ENCODE measurements at places on chromosomes 3 and 15.
A peak's percentile ranks its signal among the peaks of the same experiment; 100 is the strongest.

DNA sequence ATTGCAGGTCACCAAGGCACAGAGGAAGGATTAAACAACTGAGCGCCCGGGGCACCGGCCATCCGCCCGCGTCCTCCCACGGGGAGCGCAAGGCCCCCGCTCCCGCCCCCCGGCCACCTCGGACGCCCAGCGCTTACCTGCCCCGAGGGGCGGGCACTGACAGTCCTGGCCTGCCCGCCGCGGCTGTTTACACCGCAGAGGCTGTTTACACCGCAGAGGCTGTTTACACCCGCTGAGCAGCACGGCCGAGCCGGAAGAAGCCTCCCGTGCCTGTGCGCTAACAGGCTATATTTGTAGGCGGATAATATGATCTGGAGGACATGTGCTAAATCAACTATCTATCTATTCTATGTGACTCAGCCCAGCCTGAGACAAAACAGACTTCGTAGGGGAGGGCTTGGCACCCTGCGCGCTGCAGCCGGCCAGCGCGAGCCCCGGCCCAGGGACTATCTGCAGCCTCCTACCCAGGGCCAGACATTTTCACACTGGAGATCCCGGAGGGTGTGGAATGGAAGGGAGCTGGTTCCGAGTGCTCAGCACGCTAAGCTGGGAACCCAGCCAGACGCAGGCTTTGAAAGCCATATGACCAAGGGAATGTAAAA is at the start of gene LRRC2:
LRRC2 (minus strand) TSS at position 263 of the 602 bp plus-strand sequence. CDS start 14,711 bp downstream, outside the sequence.
- DNase-seq = peak; percentile 8

- no peak for DNase-seq
These were observed 988 bp upstream of the CHSY1 start for GRCh38 chr15:101252836-101253235.

DNA sequence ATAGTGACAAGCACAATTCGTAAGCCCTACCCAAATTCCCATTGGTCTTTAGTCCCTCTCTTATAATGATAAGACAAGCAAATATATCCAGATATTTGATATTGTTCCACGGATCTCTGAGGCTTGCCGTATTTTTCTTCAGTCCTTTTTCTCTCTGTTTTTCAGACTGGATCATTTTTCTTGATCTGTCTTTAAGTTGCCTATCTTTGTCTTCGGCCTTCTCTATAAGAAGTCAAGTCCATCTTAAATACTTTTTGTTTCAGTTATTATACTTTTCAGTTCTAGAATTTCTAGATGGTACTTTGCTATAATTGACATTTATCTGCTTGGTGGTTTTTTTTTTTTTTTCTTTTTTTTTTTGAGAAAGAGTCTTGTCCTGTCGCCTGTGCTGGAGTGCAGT is 13.7 kb upstream of the BLM start:
- no peak for DNase-seq

GRCh38 chr3:179016979-179017670 is 54.5 kb downstream of the ZMAT3 start:
- peak; percentile 30 for DNase-seq

GRCh38 chr3:129160891-129161859 is at the start of gene ISY1:
Gene ISY1 (minus strand): TSS chr3:129161063. CDS start chr3:129160975, 88 bp downstream.
- DNase-seq = peak; percentile 94

DNA sequence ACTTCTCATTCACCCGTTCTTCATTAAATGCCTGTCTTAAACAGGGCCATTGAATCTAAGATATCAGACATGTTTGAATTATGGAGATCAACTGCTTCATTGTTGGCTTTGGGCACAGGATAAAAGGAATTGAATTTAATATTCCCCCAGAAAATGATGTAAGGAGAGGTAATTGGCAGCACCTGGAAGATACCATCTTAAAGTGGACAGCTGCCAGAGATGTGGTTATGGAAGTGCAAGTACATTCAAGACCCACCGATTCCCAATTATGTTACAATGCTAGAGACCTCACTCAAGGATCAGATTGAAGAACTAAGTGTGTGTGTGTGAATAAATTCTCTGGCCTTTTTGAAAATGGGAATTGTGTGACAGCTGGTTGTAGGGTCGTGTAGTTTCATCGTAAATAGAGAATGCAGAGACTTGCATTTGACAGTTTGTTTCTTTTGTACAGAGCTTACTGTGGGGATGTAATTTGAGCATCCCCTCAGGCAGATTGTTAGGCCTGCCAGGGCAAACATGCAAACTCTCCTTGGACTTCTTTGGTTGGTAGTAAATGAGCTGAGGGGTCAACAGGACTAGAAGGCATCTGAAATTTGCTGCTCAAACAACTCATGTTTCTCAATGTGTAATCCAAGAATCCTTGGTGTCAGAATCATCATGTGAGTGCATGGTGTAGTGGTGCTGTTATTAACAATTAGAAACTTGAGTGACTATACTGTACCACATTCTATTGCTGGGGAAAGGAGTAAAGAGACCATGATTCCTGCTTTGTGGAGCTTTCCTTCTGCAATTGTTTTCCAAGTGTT is 359.2 kb upstream of the THRB start:
- DNase-seq = no peak

GRCh38 chr15:71066983-71067382 is 48.3 kb upstream of the THSD4 start:
- no peak for DNase-seq

DNA sequence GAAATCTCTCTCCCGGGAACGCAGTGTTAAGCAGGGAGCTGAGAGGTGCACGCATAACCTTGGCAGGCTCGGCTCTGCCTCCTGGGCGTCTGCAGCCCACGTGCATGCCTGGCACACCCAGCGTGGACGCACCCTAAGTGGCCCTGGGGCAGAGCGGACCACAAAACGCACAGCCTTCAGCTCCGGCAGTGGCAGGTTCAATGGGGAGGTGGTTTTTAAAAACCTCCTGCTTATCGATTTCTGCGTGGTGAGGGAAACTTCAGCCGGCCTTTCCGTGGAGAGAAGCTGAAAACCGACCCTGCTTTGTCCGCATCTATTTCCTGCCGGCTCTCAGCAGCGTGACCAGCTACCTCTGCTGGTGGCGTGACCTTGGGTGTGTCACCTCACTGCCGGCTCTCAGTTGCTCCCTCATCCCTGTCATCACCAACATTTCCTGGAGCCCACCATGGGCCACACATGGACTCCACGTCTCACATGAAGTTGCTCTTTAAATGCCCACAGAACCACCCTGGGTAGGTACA is 134.8 kb upstream of the MEF2A start:
- DNase-seq = no peak

DNA sequence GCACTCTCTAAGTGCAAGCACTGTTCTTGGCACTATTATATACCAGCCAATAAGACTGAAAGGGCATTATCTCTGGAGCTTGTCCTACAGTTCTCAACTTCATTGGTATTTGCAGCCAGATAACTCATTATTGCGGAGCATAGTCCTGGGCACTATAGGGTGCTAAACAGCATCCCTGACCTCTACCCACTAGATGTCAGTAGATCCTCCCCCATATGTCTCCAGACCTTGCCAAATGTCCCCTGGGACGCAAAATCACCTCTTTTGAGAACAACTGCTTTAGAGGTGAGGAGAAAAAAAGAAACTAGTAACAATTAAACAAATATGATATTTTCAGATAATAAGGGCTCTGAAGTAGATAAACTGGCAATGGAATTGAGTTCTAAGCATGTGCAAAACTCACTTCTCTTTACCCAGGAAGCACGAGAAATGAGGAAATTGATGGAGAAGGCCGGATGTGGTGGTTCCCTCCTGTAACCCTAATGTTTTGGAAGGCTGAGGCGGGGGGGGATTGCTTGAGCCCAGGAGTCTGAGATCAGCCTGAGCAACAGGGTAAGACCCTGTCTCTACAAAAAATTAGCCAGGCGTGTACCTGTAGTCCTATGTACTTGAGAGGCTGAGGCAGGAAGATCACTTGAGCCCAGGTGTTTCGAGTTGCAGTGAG is 61.4 kb downstream of the FRMD4B start:
- DNase-seq = peak; percentile 37

GRCh38 chr3:175885231-175885766 is 1026.2 kb downstream of the NAALADL2 start:
- no peak for DNase-seq

DNA sequence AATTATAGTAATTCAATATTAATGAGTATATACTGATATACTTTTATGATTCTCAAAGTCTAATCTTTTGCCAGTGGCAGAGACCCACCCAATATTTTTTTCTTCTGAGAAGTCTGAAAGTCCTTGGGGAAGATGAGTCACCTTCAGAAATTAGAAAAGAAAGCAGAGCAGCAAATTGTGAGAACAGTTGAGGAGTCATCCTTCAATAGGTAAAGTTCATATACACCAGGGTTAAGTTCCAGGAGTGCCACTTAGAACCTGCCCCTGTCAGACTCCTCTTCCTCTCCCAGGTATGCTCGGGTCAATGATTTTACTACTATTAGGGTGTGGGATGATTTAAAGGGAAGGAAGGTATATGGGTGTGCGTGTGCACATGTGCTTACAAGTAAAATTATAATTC is 7.1 kb downstream of the CLRN1 start:
- no peak for DNase-seq

- peak; percentile 78 for DNase-seq
These were observed 17.4 kb upstream of the SHF start for GRCh38 chr15:45205192-45205591.

GRCh38 chr3:15325228-15325627 is 7.2 kb downstream of the SH3BP5 start:
- DNase-seq = no peak

DNA sequence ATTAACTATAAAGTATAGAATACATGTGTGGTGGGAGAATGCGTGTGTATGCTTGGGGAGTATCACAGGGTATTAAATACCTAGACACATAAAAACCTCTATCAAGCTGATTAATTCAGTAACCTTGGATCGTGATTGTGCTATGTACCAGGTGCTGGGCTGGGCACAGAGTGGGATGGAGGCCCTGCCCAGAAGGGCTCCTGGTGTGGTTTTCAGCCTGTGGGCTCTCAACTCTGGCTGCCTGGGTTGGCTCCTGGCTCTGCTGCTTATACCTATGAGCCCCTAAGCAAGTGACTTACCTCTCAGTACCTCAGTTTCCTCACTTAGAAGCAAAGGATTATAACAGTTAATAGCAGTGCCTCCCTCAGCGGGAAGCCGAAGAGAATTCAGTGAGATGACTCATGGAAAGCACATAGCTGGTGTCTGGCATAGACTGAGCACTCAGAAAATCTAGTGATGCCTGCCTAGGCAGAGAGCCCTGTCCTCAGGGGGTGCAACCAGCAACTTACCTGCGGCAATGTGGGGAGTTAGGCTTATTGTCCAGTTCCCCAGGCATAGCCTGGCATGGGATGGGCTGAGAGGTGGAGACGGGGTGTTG is 90.6 kb upstream of the MYZAP start:
- no peak for DNase-seq

GRCh38 chr3:142604940-142605339 is 8.7 kb downstream of the PLS1 start:
- DNase-seq = no peak

DNA sequence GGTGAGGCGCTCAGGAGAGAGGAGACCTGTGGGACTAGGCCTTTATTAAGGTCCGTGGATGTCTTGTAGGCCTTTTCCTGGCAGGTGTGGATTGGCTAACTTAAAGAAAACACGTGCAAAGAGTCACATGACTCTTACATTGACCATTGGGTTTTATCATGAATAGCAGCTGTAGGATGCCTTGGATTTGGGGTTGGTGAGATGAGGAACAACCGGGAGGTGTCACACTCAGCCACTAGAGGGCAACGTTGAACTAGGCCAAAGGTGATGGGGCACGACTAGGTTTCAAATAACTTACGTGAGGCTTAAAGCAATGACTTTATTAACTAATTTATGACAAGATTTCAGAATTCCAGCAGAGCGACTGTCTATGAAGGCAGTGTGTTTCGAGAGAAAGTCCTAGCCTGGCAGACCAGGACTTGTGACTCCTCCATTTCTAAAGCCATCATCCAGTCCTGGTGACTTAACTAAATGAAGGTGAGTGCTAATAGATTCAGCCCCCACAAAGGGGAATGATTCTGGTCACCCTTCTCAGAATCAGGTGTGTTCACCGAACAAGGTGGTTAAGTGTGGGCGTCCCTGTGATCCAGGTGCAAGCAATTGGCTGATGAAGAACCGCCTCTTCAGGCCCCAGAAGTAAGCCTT is 345.6 kb downstream of the MCTP2 start:
- peak; percentile 52 for DNase-seq

DNA sequence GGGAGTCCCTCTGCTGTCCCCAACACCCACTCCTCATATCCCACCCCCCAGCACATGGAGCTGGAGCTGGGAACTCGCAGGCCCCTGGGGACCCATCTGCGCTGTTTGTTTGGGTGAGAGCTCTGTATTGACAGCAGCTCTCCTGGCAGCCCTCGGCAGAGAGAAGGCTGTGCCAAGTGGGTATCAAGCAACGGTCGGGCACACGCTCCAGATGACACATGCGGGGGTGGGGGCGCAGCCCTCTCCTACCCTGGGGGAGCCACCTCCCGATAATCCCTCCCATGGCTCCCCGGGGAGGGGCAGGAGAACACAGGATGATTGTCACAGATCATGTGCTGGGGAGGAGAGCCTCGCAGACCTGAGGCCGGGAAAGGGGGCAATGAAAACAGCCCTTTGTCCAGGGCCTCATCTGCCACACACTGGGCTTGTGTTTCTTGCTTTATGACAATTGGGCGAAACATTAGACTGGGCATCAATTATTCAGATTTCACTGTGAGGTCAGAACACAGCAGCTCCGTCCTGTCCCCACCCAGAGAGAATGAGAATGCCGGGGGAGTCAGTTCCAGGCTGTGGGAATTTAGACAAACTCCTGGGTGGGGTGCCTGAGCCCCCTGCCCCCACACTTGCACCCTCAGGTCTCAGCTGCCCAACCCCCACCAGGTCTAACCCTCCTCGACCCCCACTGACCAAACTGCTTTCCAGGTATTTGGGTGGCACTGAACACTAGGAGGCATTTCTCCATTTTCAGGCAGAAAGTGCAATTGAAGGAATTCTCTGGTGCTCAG is 46.4 kb upstream of the KLF13 start:
- DNase-seq = no peak

- DNase-seq = peak; percentile 28
These were observed 631 bp upstream of the CNBP start for GRCh38 chr3:129184396-129184657.

- no peak for DNase-seq
These were observed 71.0 kb downstream of the SLMAP start for GRCh38 chr3:57826952-57827723.

- no peak for DNase-seq
These were observed 22.4 kb downstream of the IGDCC3 start for GRCh38 chr15:65355173-65355987.

- no peak for DNase-seq
These were observed 26.6 kb downstream of the DIPK2A start for GRCh38 chr3:143998266-143998665.

DNA sequence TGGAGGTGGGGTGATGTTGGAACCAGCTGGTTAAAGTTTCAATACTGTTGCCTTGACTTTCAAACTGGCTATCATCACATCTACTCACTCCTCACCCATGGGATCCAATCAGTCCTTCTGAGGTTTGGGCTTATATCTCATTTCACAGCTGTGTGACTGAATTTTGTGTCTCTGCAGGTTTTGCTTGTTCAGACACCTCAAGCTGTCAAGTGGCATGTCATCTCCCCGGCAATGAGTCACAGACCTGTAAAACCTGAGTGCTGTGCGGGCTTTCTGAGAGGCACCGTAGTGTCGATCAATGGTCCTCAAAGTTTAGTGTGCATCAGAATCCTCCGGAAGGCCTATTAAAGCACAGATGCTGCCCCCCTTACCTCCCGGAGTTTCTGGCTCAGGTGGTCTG is 86.4 kb upstream of the RORA start:
- no peak for DNase-seq

GRCh38 chr3:25281041-25281731 is 146.9 kb upstream of the RARB start:
- no peak for DNase-seq

GRCh38 chr3:100455841-100456550 is 36.4 kb upstream of the TMEM45A start:
- no peak for DNase-seq

- DNase-seq = peak; percentile 3
These were observed 79.6 kb downstream of the CRYGS start for GRCh38 chr3:186464424-186465093.

- no peak for DNase-seq
These were observed 476.8 kb downstream of the AGBL1 start for GRCh38 chr15:86556396-86557017.

Data from activated CD4-positive, alpha-beta T cell treated with anti-CD3 and anti-CD28 coated beads, Interleukin-2, Interleukin-4, amounts not matched to agents 100 ng/mL and 50 ng/mL, durations not matched to agents 16 hours and 8 hours (primary cell).